Brain (organoid and tissue), 16 donors: ENCODE measurements at places on chromosomes 16 and 17.

DNA sequence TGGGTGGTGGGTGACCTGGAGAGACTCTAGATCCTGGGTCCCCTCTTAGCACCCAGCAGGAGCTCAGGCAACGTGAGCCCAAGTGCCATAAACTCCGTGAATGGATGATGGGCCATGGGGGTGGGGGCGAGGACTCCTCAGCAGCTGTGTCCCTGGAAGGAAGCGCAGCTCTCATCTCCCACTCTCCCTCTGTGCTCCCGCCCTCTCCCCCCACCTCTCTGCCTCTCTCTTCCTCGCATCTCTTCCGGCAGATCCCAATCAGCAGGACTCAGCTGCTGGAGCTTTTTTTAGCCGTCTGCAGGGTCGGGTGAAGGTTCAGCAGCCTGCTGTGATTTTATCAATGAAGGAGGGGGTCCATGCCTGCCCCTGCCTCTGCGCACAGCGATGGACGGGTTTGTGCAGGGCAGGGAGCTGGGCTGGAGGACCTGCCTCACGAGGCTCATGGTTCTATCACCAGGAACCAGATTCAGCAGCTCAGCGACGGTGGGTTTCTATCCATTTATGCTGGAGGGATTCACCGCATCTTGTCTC lies 8.3 kb downstream of the CCR7 start:
- no peak for DNase-seq

DNA sequence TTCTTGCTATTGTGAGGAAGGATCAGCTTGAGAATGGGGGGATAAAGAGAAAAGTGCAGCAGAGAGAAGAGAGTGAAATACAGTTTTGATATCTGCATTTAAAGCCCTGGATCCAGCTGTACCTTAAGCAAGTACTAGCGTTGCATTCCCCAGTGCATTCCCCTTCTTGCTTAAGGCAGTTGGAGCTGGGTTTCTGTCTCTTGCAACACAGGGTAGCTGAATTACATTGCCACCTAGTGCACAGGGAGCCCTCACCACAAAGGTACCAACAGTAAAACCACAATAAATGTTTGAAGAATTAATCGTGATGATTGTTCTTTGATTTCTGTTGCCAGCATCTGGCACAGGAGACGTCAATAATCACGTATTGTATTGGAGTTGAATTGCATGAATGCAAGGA lies 588.7 kb downstream of the RBFOX1 start:
- peak; percentile 74 for DNase-seq

- no peak for DNase-seq
Measured at GRCh38 chr17:34291721-34292348, 6.3 kb downstream of the CCL11 start.

GRCh38 chr17:33120103-33120502 lies 128.5 kb downstream of the SPACA3 start:
- peak; percentile 98 for DNase-seq

DNA sequence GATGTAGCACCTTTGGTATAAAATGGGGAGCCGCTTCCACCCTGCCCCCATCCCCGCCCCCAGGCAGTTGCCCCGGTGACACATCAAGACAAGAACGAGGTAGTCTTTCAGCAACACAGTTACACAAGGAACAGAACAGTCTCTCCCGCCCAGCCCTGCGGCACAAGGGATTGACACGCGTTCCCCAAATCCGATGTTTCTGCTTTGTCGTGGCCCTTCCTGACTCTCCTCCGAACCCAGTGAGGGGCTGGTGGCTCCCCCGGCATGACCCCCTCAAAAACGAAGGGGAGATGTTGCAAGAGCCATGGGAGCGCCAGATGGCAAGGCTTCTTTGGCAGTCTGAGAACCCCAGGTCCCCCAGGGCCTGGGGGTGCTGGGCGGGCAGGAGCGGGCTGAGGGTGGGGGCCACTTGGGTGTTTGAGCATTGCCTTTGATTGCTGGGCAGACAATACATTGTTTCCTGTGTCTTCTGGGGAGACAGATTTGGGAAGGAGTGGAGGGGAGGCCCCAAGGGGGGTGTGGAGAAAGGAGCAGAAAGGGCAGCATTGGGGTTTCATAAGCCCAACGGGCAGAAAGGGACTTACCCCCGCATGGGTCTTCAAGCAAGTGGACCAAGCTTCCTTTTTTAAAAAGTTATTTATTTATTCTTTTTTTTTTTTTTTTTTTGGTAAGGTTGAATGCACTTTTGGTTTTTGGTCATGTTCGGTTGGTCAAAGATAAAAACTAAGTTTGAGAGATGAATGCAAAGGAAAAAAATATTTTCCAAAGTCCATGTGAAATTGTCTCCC lies 16.6 kb downstream of the COL1A1 start:
- no peak for DNase-seq

GRCh38 chr16:1983544-1984346 lies at the start of gene GFER:
Gene GFER, plus strand, starts transcription at chr16:1984193. Its CDS starts 26 bp downstream, at chr16:1984219.
- peak; percentile 95 for DNase-seq

- no peak for DNase-seq
Measured at GRCh38 chr16:49972961-49973360, 52.1 kb upstream of the CNEP1R1 start.

DNA sequence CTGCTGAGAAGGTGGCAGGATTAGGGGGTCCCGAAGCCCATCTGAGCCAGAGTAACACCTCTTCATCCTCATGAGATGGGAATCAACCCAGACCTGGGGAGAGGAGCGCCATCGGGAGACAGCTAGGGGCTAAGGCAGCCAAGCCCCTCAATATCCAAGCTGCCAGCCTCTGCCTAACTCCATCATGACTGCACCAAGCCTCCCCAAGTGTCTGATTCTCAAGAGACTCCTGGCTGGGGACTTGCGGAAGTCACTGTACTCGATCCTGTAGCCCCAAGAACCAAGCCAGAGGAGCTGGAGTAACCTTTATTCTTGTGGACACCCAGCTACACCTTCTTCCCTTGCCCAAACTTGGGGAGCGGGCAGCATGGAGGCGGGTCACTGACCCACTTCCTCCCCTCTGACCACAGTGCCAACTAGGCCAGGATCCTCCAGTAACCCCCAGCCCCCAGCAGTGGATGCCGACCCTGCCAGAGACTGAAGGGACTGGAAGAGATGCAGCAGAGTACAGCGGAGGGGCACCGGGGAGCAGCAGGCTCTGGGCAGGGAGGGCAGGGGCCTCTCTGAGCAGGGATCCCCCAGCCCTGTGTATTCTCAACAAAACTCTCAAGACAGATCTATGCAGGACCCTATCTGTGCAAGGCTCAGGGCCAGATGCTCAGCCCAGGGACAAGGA lies 13.3 kb downstream of the HDAC5 start:
- DNase-seq: no peak

GRCh38 chr16:4701791-4702465 lies 8.6 kb downstream of the NUDT16L1 start:
- DNase-seq: no peak

DNA sequence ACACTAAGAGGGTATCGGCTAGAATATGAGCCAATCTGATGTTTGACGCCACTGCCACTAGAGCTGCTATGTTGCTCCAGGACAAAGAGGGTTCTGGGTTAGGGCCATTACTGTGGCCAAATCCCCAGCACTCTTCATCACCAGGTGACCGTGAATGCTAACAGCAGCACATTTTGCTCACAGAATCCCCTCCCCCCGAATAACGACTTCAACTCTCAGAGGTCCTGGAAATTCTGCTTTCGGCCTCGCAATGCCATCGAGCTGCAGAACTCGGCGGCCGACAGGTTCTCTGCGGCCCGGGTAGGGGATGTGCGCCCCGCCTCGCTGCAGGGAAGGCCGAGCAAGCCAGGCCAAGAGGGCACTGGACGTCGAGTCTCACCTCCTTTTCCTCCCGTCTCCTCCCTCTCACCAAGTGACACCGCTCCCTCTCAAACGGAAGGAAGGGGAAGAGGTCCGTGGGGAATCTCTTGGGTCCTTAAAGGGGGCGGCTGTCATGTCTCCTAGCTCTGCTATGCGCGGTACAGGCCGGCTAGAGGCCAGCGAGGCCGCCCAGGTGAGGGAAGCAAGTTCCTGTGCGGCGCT lies 31.9 kb downstream of the CDK5R1 start:
- peak; percentile 81 for DNase-seq

- no peak for DNase-seq
Measured at GRCh38 chr17:76219670-76220383, 20.5 kb downstream of the RNF157 start.

DNA sequence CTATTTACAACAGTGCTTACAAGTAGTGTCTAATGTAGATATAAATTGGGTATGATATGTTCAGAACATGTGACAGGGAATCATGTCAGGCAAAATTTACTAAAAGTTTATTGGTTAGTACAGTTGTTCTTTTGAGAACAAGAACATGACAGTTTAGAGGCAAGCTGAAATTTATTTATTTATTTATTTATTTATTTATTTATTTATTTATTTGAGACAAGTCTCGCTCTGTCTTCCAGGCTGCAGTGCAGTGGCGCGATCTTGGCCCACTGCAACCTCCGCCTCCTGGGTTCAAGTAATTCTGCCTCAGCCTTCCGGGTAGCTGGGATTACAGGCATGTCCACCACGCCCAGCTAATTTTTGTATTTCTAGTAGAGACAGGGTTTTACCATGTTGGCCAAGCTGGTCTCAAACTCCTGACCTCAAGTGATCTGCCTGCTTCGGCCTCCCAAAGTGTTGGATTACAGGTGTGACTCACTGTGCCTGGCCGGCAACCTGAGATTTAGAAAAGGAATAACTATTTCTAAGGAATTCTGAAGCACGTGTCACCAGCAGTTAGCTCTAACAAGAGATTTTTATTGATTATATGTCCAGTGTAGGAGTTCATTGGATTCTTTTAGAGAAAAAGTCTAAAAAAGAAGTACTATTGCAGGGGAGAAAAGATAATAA lies 24.9 kb downstream of the MRTFB start:
- DNase-seq: no peak

DNA sequence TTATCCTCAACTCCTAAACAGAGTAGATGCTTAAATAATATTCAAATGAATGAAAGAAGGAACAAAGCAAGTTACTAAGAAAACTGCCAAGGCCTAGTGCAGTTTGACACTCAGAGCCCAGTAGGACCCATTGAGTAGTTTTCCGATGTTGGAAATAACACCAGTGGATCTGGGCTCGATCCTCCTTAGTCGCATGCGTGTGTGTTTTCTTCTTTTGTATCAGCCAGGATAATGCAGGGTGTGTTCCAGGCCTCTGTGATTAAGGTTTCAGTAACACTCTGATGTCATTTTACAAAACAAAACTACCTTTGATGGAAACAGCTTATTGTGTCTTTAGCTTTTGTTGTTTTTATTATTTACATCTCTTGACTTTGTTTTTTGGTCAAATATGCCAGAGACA lies 24.5 kb downstream of the KSR1 start:
- no peak for DNase-seq

GRCh38 chr17:76867578-76868175 lies 527 bp upstream of the MGAT5B start:
- DNase-seq: peak; percentile 53

DNA sequence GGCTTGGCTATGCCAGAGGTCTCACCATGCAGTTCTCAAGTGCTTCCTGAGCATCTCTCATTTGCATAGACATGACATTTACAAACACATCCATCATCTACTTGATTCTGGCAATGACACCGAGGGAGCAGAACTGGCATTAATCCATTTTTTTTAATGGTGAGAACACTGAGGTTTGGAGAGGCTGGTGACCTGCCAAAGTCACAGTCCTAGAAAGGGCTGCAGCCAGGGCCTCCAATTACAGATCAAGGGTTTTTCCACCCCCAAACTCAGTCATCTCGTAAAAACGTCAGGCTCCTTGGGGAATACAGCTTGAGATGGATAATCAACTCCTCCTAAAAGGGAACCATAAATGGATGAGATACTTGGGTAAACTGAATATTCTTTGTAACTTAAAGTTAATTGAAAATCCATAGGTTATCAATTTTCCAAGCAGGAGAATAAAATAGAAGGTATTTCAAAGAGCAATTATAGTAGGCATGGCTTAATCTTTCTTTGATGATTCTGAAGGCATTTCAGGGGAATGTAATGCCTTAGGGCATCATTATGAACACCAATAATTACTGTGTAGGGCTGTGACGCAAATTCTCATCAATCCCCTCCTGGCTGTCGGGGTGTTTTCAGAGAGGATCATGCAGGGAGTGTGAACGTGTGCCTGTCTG lies 9.4 kb upstream of the MEOX1 start:
- DNase-seq: peak; percentile 73

- peak; percentile 87 for DNase-seq
Measured at GRCh38 chr17:44628243-44629188, 27.8 kb upstream of the MEIOC start.

GRCh38 chr17:18963126-18964017 lies 11.4 kb downstream of the SLC5A10 start:
- DNase-seq: no peak

DNA sequence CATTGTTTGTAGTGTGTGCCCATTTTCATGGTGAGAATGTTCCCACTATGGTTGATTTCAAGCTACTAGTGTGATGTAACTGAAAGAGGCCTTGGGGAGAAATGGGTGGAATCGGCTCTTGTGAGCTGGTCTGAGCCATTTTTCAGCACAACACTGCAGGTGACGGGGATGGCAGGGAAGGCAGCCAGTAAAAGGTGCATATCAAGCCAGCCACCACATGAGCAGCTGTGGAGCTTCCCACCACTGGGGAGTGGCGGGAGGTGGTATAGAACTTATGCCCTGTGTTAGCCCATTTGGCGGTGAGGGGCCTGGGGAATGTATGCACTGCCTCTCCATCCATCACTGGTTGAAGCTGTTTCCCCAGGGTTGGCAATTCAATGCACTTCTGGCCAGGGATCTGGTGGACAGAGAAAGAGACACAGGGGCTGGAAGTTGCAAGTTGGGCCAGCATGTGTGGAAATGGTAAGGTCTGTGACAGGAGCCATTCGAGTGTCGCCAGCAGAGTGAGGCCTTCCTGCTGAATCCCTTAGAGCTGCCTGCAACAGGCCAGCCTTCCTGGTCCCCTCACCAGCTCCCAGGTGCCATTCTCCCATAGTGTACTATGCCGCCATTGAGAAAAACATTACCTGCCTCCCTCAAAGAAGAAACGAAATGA lies 31.7 kb upstream of the BRD7 start:
- DNase-seq: no peak

GRCh38 chr17:80921741-80922579 lies 69.7 kb upstream of the CHMP6 start:
- DNase-seq: no peak

GRCh38 chr17:49549311-49549605 lies 26.4 kb upstream of the NXPH3 start:
- DNase-seq: no peak

DNA sequence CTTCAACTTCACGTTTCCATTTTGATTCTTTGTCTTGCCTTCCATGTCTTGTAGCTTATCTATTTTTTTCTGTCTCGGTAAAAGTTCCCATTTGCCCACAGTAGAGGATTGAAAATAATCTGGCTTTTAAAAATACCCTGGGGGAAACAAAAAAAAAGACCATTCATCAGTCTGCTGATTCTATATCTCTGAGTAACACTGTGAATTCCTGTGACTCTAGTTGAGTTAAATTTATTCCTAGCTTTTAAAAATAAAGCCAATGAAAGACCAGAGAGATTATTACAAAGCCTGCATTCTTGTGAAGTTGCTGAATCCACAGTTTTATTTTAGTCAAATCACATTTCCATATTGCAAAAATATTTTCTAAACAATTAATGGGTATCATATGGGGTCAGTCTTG lies 532.3 kb downstream of the CDH13 start:
- DNase-seq: no peak

- DNase-seq: no peak
Measured at GRCh38 chr17:74950207-74950606, 14.5 kb downstream of the OTOP3 start.

GRCh38 chr16:12588510-12588909 lies 215.2 kb downstream of the CPPED1 start:
- DNase-seq: no peak

- DNase-seq: no peak
Measured at GRCh38 chr17:10156077-10156435, 42.4 kb downstream of the GAS7 start.

- DNase-seq: no peak
Measured at GRCh38 chr16:75111961-75112733, 4.4 kb downstream of the LDHD start.

GRCh38 chr16:68289621-68290329 lies 21.0 kb downstream of the SLC7A6OS start:
- no peak for DNase-seq
